ENCODE measurements at places on chromosomes 12 and 14.

GRCh38 chr12:64568298-64568697, 42.0 kb upstream of the RASSF3 start:
- DNase-seq, result no peak

- DNase-seq, result peak; percentile 13
Observed at GRCh38 chr14:35553808-35554207, 19.8 kb downstream of the INSM2 start.

- no peak for DNase-seq
Observed at GRCh38 chr14:55671641-55672040, 91.6 kb downstream of the KTN1 start.

GRCh38 chr12:107320929-107321631, 227.7 kb upstream of the CRY1 start:
- DNase-seq, result no peak

GRCh38 chr12:52063082-52063924, 6.5 kb upstream of the ATG101 start:
- DNase-seq, result no peak

DNA sequence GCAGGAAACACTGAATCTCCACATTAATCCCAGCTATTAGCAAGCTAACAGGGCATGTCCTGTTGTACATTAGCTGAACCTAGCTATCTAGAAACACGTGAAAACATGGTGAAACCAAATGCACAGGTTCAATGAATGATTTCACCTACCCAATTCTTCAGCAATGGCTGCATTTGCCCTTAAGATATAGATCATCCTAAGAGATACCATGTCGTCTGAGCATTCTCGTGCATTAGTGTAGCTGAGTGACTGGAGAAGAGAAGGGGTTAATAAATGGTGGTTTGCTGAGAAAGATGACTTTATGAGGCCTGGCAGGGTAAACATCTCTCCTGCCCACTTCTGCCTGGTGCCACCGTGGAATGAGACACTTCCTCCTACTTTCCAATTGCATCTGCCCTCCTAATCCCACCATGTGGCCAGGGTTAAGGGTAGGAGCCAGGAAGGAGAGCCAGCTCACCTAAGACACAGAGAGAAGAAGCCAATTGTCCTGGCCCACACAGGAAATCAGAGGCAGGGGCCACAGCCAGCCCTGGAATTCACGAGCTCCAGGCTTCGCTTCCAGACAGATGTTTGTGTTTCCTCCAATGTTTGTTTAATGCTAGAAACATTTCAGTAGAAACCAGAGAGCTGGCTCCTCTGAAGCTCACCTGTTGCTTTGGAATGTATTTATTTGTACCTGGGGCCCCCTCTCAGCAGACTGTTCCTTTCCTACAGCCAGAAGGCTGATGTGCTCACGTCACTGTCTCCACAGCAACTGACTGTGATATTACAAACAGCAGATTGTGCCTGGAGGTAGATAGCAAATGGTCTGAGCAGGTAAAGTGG, 126.0 kb upstream of the PARP11 start:
- no peak for DNase-seq

DNA sequence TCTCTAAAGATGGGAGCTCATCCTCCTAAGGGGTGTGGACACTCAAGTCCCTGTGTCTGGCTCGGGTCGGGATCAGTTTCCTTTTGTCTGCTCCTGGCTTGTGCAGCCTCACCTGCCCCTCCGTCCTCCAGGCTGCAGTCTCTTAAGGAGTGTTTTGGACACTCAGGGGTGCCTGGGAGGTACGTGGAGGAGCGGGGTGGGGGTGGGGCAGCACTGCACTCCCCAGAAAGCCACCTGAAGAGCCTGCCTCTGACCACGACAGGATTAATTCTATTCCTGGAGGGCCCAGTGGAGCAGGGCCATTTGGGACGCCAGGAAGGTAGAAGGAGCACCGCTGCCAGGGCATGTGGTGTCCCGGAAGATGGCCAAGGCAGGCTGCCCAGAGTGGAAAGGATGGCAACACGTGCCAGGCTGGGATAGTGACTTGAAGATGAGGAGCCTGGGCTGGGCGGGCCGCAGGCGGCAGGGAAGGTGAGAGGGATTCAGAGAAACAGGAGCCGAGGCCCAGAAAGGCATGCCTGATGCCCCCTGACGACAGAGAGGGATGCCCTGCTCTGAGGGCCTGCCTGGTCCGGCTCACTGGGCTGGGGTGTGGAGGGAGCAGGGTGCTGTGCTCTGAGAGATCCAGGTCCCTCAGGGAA, 14.8 kb upstream of the LRTM2 start:
- DNase-seq, result no peak

GRCh38 chr12:128811806-128812205, 12.0 kb downstream of the SLC15A4 start:
- DNase-seq, result no peak

GRCh38 chr12:101459642-101460346, 15.3 kb upstream of the SPIC start:
- no peak for DNase-seq

- no peak for DNase-seq
Observed at GRCh38 chr12:38384816-38385378, 68.3 kb downstream of the ALG10B start.

GRCh38 chr12:16563504-16563903, 42.5 kb downstream of the LMO3 start:
- no peak for DNase-seq
